Smooth muscle cell of trachea (primary cell): ENCODE measurements at places on chromosomes 2 and 18. TPM values are rescaled to one million over a fixed set of nuclear protein-coding genes. Genes with fewer than 3 reads are reported as not detected.

TUBA3D gene
- total RNA-seq, result not detected in 2 replicates

PRSS56 gene
- total RNA-seq, result not detected in 2 replicates

KRTCAP3 gene
- not detected in 2 replicates for total RNA-seq

TXNDC9 gene
- total RNA-seq, result 48.0 and 90.6 TPM in 2 replicates

EFR3B gene
- 0.73 and 0.83 TPM in 2 replicates for total RNA-seq

C2orf72 gene
- 0.17 TPM in 1 of 2 replicates, not detected in the other for total RNA-seq

DSG1 gene
- not detected in 2 replicates for total RNA-seq

EGR4 gene
- 0.83 TPM in 1 of 2 replicates, not detected in the other for total RNA-seq

DNAH7 gene
- total RNA-seq, result 0.66 and 2.3 TPM in 2 replicates

SERPINB3 gene
- total RNA-seq, result not detected in 2 replicates

CFLAR gene
- 74.6 and 107 TPM in 2 replicates for total RNA-seq

LDLRAD4 gene
- under 0.01 and 0.17 TPM in 2 replicates for total RNA-seq
